ENCODE measurements at places on chromosomes 2 and 18. TPM values are rescaled to one million over a fixed set of nuclear protein-coding genes. Genes with fewer than 3 reads are reported as not detected.
A peak's percentile ranks its signal among the peaks of the same experiment; 100 is the strongest.

DNA sequence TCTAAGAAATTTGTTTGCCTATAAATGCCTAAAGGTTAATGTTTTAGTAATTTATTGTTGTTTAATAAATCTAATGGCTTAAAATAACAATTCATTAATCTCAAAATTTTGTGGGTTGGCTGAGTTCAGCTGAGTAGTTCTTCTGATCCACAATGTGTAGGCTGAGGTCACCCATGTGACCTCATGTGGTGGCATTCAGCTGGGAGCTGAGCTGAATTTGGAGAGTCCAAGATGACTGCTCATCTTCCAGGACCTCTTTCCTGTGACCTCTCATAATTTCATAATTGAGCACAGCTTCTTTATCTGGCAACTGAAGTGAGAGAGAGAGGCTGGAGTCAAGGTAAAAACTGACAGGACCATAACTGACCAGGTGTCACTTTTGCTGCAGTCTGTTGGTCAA lies 132.4 kb downstream of the TXNL1 start:
- H3K4me1 ChIP-seq = no peaks in the 10 kb centered on the region
- H3K27ac ChIP-seq = no peak overlapping the region
- no peak overlapping the region for H3K4me3 ChIP-seq
- DNase-seq = no peak
- H3K36me3 ChIP-seq = no peaks in the 10 kb centered on the region

Gene ANKRD29
- total RNA-seq = 10.8 TPM

DNA sequence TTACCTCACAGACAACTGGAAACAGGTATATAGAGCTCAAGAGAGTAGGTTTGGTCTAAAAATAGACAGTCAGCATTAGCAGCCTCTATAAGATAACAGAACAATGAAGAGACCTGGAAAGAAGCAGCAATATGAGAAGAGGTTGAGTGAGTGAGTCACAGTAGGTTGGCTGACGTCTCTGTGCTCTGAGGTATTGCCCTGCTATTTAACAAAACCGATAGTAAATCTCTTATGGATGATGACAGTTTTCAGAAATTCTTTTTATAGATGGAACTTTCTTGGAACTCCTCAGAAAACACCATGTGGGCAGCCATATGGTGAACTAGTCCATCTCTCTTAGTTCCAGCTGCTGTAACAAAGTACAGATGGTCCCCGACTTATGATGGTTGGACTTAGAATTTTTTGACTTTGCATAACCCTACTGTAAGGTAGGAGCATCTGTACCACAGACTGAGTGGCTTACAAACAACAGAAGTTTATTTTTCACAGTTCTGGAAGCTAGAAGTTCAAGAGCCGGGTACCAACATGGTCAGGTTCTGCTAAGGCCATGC lies 123.5 kb downstream of the MBD2 start:
- no peak overlapping the region for H3K27ac ChIP-seq
- H3K27me3 ChIP-seq = no peaks in the 10 kb centered on the region
- H3K4me3 ChIP-seq = no peak overlapping the region
- H3K4me1 ChIP-seq = no peaks in the 10 kb centered on the region

DNA sequence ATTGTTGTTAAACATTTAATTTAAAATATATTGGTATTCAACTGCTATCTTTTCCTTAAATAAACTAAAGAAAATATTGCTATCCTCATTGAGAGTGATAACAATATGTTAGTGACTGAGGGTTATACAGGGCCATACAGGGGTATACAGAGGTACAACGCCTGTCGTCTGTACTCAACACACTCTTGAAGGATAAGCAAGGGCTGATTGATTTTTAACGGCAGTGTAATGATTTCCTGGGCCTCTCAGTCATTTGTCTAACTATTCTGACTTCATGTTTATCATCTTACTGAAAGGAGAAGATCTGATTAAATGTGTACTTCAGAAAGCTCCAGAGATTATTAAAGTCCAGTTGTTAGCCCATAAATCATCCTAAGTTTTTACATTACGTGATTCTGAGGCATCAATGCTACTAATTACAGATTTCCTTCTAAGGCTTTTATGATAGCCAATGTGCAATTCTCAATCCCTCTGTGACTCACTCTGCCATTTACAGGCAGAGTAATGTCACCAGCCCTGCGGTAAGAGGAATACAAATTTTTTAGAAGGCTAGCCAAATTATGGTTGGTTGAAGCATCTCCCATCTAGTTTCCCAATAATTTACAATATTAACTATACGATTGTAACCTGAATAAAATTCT lies 893.0 kb upstream of the CHAC2 start:
- no peak overlapping the region for H3K4me3 ChIP-seq
- no peak for DNase-seq
- H3K27ac ChIP-seq = no peak overlapping the region
- no peaks in the 10 kb centered on the region for H3K4me1 ChIP-seq
- no peaks in the 10 kb centered on the region for H3K27me3 ChIP-seq
- H3K36me3 ChIP-seq = no peaks in the 10 kb centered on the region

DNA sequence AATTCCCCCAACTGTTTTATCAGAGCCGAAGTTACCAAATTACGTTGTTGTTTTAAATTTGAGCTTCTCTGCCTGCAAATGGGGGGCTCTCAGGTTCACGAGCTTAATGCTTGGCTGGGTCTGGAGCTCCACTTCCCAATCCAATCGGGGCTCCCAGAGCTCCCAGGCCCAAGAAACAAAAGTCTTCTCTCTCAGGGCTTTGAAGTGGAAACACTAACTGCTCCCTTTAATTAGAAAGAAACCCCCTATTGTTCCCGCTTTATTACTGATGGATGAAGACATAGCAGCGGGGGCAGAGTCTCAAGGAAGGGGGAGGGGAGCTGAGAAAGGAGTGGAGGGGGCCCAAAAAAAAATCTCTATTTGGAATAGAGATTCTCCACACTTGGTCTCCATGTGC lies 15.6 kb upstream of the PKDCC start:
- DNase-seq = no peak
- no peak overlapping the region for H3K27ac ChIP-seq
- no peak overlapping the region for H3K4me3 ChIP-seq

DNA sequence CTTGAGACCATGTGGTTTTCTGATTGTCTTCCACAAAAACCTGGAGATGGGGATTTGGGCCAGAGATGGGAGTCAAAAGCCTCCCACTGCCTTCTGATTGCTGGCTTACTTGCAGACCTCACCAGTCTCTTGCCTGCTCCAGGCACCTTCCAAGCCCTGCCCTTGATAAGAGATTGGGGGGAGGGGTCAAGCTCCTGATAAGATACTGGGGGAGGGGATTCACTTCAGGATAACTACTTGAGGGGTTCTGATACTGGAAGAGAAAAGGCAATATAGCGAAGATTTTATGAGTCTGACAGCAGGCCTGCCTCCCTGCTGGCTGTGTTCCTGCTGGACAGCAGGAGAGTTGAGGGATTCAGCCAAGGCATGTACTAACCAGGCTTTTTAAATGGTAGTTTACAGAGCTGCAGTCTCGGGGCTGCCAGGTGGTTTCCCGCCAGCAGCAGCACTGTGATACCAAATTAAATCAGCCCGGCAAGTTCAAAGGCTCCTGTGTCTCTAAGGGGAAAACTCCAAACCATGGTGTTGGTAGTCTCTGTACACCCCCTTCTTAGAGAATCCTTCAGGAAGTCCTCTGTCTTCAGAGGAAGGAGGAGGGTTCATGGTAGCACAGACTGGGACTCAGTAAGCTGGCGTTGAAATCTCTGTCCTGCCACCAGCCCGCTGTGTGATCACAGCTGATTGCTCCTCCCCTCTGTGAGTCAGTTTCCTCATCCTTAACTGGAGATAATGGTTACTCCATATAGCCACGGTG lies 58.3 kb downstream of the FBXO36 start:
- no peak overlapping the region for H3K4me3 ChIP-seq
- DNase-seq = peak; percentile 69
- H3K27ac ChIP-seq = peak overlapping the region; percentile 75
- no peaks in the 10 kb centered on the region for H3K27me3 ChIP-seq
- no peaks in the 10 kb centered on the region for H3K36me3 ChIP-seq
- no peaks in the 10 kb centered on the region for H3K4me1 ChIP-seq

DNA sequence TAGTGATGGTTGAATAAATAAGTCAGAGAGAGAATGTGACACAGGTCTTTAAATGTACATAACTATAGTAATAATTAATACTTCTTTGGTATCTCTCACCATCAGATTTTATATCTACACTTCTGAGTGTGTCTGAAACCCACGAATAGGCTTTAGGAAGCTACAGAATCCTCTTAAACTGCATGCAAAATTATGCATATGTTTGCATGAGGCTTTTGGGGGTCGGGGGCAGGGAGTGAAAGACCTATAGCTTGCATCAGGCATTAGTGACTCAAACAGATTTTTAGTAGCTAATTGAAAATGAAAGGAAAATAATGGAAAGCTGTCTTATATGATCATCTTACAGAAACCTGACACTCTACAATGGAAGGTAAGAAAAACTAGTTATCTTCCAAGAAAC lies 14.9 kb downstream of the LRPPRC start:
- H3K36me3 ChIP-seq = no peaks in the 10 kb centered on the region
- H3K4me3 ChIP-seq = no peak overlapping the region
- no peak for DNase-seq
- no peaks in the 10 kb centered on the region for H3K4me1 ChIP-seq

GRCh38 chr2:69514406-69514805 lies 77.2 kb upstream of the NFU1 start:
- DNase-seq = no peak
- H3K27me3 ChIP-seq = no peaks in the 10 kb centered on the region
- no peaks in the 10 kb centered on the region for H3K4me1 ChIP-seq
- H3K4me3 ChIP-seq = no peak overlapping the region

Measured in uterus (tissue), 4 donors.